ENCODE measurements at places on chromosomes 7 and 10.

- DNase-seq = no peak
Observed at GRCh38 chr10:44650691-44651661, 260.2 kb upstream of the TMEM72 start.

GRCh38 chr7:9391221-9391620 is 957.8 kb downstream of the NXPH1 start:
- no peak for DNase-seq

DNA sequence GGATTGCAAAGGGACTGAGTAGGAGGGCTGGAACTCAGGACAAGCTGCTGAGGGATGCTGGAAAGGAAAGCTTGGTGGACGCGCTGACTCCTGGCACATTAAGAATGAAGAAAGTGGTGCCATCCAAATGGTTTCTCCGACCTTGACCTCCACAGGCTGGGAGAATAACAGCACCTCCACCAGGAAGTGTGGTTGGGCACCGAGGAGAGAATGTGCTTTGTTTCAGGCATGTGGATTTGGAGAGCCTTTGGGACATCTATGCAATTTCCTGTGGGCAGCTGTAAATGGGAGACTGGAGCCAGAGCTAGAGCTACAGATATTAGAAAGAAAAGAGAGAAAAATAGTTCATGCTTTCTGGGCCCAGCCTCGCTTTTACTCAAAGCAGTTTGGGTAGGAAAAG is 29.8 kb upstream of the HABP2 start:
- no peak for DNase-seq

DNA sequence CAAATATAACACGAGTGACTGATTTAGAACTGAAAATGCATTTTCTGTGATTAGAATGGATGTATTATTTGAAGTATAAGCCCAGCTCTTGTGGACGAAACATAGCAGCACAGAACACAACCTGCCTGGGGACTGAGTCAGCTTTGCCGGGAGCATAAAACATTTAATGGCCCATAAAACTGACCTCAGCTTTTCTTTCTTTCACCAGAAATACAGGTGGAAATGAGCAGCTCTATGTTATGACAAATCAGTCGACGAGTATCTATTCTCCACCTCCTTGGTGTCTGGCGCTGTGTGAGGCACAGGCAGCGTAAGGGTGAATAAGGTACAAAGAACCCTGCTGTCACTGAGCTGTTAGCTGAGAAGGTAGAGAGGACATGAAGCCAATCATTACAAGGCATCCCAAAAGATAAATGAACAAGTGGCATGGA is 471.6 kb upstream of the AKR1E2 start:
- no peak for DNase-seq

- no peak for DNase-seq
Observed at GRCh38 chr10:28147706-28148105, 148.8 kb upstream of the ODAD2 start.

GRCh38 chr10:95819620-95820329 is 63.8 kb downstream of the ENTPD1 start:
- DNase-seq = no peak

DNA sequence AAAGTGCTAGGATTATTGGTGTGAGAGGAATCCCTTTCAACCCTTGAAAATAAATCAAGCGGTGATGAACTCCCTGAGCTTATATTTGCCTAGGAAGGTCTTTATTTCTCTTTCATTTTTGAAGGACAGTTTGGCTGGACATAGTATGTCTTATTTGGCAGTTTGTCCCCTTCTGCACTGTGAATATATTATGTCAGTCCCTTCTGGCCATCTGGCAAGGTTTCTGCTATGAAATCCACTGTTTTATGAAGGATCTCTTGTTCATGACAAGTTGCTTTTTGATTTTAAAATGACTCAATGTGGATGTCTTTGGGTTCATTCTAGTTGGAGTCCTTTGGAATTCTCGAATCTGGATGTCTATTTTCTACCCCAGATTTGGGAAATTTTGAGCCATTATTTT is 21.7 kb upstream of the MCM10 start:
- no peak for DNase-seq

GRCh38 chr10:69262292-69262751 is 16.0 kb upstream of the HK1 start:
- no peak for DNase-seq

DNA sequence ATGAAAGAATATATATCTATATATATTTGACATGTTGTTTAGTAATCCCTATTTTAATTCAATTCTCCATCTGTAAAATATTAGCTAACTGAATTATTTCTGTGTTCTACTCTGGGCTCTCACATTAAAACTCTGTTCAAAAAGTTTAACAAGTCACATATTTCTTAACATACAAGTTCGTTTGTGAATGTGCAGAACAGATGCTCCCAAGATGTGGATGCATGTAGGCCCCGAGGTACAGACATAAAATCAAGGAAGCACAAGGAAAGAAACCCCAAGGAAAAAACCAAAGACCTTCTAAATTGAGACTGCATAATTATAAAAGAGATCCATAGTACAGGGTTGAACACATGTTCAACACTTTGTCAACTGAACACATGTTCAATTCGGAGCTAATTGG is 175.1 kb downstream of the LRRTM3 start:
- no peak for DNase-seq

DNA sequence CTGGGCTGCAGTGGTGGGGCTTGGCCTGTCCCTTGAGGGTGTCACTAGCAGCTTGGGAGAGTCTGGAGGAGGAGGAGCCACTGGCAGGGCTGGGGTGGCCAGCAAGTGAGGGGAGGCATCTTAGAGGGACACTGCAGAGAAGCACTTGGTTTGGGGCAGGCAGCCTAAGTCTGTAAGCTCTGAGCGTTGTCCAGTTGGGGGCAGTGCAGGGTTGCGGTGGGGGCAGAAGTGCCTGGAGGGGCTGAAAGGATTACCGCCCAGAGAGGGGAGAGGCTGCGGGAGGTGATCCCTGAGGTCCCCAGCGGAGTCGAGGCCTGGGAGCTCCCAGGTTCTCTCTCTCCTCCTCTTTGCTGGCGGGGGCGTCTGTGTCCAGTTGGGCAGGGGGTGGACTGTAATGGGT is 7.4 kb downstream of the ADCYAP1R1 start:
- no peak for DNase-seq

DNA sequence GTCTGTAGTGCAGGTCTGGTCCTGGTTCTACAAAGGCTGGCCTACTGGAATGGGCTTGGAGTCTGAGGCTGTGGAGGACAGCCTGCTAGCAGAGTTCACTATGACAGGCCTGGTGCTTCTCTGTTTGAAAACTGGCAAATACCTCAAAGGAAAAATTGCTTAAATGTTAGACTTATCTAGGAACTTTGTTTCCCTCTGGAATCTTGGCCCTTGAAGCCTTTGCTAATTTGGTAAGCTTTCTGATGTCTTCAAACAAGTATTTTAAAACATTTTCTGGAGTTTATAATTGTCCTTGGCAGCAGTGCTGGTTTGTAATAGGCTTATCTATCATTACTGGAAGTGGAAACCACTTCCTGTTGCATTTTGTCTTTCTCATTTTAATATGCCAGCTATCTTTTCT is 139.7 kb downstream of the TMEM26 start:
- DNase-seq = no peak

DNA sequence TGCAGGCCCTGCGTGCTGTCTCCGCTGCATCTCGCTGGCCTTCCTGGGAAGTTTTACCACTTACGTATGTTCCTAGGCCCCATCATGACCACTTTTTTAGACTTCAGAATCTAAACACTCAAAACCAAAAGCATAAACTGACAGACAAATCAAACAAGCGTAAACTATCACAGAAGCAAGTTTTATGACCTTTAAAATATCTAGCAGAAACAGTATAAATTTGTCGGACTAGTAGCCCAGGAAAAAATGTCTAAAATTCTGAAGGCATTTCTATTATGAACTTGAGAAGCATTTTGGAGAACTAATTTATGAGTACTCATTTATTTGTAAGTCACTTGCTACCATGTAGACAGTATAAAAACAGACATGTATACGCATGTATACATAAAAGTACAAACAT is 10.6 kb downstream of the LRRC27 start:
- no peak for DNase-seq

DNA sequence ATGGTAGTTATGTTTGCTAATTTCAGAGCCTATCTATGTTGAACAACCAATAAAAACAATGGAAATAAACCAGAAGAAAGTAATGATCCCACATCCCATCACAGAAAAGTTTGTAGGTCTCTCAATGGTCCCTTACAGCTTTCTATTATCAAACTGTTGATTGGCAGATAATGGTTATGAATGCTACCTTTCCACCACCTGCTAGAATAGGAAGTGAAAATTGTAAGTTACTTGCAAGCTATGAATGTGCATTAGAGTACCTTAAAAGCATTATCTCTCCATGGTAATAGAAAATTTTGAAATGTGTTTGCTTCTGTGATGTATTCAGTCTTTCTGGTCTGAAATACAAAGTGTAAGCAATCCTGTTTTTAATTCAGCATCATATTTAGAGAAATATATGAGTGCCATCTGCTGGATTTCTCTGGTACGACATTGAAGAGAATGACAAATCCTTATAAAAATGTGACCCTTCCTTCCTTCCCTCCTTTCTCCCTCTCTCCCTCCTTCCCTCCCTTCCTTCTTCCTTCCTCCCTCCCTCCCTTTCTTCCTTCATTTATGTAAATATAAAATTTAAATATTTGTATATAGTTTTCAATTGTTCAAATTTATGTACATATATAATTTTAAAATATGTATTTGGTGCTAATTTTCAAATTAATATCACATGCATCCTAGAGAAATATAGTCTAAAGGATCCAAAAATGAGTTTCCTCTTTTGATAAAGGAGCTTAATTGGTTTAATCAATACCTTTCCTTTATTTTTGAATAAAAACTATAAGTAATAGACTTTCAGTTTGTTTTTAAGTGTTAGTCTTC is 41.4 kb upstream of the PNLIPRP3 start:
- no peak for DNase-seq

DNA sequence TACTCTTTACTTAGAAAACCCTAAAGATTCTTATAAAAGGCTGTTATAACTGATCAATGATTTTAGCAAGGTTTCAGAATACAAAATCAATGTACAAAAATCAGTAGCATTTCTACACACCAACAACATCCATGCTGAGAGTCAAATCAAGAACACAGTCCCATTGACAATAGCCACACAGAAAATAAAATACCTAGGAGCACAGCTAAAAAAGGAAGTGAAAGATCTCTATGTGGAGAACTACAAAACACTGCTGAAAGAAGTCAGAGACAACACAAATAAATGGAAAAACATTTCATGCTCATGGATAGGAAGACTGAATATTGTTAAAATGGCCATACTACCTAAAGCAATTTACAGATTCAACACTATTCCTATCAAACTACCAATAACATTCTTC is 427.0 kb downstream of the KCNMA1 start:
- no peak for DNase-seq

GRCh38 chr7:69596056-69596455 is 2.2 kb upstream of the AUTS2 start:
- DNase-seq = no peak

All from activated T-helper 1 cell treated with Interleukin-2 at 50 U/mL for 16 hours (primary cell).